Nucleus accumbens (tissue), 56 donors: ENCODE measurements at places on chromosomes 2 and 18.

GRCh38 chr2:100194951-100195350 lies 52.6 kb upstream of the AFF3 start:
- no peak for DNase-seq

GRCh38 chr2:239814861-239815601 lies 210.1 kb downstream of the NDUFA10 start:
- DNase-seq = no peak

DNA sequence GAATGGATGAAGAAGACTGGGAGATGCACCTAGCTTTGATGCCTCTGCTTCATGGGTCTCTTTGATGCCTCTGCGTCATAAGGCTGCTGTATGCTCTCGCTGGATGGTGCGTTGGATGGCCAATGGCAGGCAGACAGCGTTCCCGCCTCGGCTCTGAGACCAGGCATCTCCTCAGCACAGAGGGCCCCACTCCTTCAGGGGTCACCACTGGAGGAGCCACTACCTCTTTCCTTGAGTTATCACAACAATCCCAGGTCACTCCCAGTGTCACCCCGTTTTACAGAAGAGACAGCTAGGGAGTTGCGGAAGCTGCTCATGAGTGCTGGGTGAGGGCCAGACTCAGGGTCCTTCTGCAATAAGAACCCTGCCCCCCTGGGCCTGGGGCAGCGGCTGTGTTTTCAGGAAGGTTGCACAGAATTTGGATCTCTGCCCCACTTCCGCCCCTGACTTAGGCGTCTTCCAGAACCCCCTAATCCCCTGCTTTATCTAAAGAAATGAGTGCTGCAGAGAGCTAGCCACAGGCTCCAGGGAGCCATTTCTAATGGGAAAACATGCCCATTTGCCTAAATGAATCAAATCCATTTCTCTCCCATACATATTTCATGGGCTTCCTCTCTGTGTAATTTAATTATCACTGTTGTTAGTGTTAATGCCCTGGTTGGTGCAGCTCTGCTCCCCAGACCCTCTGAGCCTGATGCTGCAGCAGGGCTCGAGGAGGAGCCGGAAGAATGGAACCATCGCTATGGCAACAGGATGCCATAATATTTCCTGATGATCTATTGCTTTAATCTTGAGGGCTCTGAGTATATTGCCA lies 131.8 kb upstream of the HS6ST1 start:
- no peak for DNase-seq

GRCh38 chr2:179664972-179665812 lies 196.2 kb downstream of the ZNF385B start:
- no peak for DNase-seq

DNA sequence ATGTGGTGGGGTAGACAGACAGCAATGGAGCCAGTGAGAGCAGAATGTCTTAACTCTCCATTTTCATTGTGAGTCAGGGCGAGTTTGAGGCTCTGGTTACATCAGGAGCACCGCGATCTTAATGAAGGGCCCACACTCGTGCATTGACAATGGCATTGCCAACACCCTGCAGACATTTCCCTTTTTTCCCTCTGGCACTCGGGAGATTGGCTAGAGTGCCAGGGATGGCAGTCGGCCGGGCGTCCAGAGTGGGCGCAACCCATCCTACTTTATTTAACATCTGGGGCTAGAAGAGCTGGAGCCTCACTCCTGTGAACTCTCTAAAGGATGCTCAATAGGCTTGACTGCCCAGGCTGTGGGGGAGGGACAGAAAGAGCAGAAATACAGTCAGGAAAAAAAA lies 9.7 kb downstream of the PROKR1 start:
- DNase-seq = no peak

DNA sequence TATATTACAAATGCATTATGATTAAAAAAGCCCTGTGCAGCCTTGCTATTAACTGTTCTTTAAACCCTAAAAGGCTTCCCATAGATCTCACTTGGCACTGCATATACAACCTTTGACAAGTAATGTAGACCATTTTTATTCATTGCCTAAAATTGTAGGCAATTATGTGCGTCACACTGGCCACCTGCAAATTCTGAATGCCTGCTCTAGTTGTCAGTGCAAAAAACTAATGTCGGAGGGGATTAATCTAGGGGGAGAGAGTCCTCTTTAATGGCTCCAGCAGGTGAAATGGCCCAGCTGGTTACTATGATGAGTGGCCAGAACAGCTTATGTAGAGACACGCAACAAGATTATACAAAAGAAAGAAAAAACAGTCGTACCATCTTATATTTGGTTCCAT lies 123.2 kb downstream of the OLA1 start:
- no peak for DNase-seq

DNA sequence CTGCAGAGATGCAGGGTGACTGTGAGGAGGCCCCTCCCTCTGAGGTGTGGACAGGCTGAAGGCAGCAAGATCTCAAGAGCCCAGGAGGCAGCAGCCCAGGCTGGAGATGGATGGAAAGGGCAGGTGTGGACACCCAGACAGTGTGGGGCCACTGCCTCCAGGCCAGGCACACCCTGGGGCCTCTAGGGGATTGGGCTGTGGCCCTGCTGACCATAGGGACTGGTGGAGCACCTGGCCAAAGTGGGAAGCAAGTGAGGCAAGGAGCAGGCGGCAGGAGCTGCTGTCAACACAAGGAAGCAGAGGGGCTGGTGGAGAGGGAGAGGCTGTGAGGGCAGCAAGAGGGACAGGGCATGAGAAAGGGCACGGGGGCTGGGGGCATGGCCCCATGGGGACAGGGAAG lies 10.8 kb downstream of the SNED1 start:
- no peak for DNase-seq

GRCh38 chr2:78568782-78569373 lies 456.6 kb upstream of the REG3G start:
- no peak for DNase-seq

GRCh38 chr2:119630121-119630520 lies 48.9 kb upstream of the TMEM177 start:
- no peak for DNase-seq

DNA sequence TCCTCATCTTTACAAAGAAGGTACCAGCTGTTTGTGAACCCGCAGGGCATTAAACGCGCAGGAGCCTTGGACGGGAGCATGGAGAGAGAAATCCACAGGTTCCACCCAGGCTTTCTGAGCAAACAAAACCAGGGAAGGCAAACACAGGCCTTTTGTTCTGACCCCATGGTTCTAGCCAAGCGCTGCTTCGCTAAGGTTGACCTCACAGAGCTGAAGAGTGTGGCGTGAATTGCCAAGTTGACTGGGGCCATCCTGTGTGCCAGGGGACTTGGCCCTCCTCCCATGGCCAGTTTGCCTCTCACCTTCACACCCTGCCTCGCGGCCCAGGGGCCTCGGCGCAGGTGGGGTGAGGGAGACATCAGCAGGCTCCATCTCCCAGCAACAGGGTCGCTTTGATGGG lies 74.1 kb downstream of the VAPA start:
- DNase-seq = no peak

GRCh38 chr2:165617741-165618481 lies 148.4 kb downstream of the CSRNP3 start:
- no peak for DNase-seq

DNA sequence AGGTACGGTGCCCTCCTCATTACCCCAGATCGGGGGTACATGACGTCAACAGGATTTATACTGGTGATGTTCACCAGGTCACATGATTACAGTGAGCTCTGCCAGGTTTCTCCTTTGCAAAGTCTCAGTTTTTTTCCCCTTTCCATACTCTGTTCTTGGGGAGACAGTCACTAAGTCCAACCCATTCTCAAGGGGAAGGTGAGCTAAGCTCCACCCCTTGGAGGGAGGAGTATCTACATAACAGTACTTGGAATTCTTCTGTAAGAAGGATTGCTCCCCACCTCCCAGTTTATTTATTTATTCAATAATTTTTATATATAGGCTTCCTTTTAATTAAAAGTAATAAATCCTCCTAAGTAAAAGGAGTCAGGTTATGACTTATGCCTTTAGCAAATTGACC lies 34.1 kb upstream of the SOS1 start:
- DNase-seq = no peak

DNA sequence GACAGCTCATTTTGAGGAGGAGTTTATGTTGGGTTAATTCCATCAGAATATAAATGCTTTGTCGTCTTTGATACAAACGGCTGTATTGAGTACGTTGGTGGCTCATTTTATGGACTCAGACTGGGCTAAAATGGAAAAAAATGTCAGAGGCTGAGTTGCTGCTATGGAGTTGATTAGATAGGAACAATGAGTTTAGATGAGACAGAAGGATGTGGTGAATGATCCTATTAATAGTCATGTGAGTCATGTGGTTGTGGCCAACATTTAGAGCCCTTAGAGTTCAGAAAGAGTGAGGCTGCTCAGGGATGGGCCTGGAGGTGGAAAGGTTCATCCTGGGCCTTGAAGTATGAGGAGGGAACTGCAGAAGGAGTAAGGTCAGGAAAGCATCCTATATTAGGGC lies 434.2 kb downstream of the MEIS1 start:
- DNase-seq = no peak
